GM23248 (cell line): ENCODE measurements at places on chromosomes 1 and 21. TPM values are rescaled to one million over a fixed set of nuclear protein-coding genes. Genes with fewer than 3 reads are reported as not detected.

The MROH7 gene
- 0.51 and 0.65 TPM in 2 replicates for total RNA-seq

The TTLL7 gene
- 2.7 and 3.0 TPM in 2 replicates for total RNA-seq

The ASCL5 gene
- total RNA-seq, result not detected in 2 replicates

The SHISA4 gene
- 24.8 and 42.4 TPM in 2 replicates for total RNA-seq

The MAEL gene
- not detected in 2 replicates for total RNA-seq

The SHISAL2A gene
- not detected in 2 replicates for total RNA-seq

The HCRTR1 gene
- not detected in 2 replicates for total RNA-seq

The CLCA1 gene
- not detected in 2 replicates for total RNA-seq

The INSRR gene
- not detected in 2 replicates for total RNA-seq

The SASS6 gene
- total RNA-seq, result 2.3 and 7.6 TPM in 2 replicates

The HJV gene
- not detected in 2 replicates for total RNA-seq

DNA sequence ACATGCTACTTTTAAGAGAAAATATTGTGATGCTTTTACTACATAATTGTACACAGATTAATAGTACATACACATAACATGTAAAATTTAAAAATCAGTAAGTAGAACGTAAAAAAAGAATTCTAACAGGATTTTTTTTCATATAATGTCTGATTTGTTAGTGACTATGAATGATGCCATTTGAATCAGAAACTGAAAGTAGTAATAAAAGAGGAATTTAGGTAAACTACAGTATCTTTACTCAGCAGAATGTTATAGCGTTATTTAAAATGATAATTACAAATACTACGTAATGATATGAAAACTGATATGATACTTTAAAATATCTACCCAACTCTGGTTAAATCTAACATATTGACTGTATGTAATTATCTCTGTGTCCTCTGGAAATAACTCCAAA lies 116.1 kb downstream of the DENND1B start:
- H3K27me3 ChIP-seq, result no peaks in the 10 kb centered on the region
- H3K4me3 ChIP-seq, result no peak overlapping the region
- no peaks in the 10 kb centered on the region for H3K4me1 ChIP-seq
- no peak overlapping the region for H3K27ac ChIP-seq
- no peak for DNase-seq

GRCh38 chr1:59055908-59056719 lies 240.8 kb upstream of the FGGY start:
- no peak overlapping the region for H3K4me3 ChIP-seq
- H3K27ac ChIP-seq, result no peak overlapping the region
- H3K36me3 ChIP-seq, result no peaks in the 10 kb centered on the region
- H3K27me3 ChIP-seq, result no peaks in the 10 kb centered on the region

- no peaks in the 10 kb centered on the region for H3K27me3 ChIP-seq
- H3K36me3 ChIP-seq, result no peaks in the 10 kb centered on the region
Measured at GRCh38 chr1:3198371-3199271, 129.6 kb downstream of the PRDM16 start.

DNA sequence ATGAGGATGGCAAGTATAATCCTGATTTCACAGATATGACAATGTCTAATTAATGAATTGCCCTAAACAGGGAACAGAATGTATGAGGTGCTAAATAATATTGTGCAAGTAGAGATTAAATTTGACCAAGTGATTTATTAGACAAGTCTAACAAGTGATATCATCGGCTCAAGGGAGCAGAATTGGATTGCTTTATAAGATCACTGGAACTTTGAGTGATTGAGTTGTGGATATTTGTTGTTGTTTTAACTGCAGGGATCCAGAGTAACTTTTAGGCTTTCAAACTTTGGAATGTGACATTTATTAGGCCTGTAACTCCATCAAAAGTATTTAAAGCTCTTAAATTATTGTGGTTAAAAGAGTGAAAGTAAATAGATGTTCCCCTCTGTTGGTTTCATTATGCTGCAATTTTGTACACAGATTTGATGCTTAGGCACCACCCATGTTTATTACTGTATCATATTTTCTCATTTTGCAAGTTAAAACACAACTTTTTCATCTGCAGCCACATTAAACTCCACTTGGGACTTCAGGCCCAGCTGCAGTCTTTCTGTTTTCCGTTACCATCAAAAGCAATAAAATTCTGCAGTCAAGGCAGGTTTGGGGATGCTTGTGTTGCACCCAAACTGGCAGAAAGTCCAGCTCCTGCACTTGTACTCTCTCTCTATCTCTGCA lies 206.6 kb downstream of the HLX start:
- no peaks in the 10 kb centered on the region for H3K27me3 ChIP-seq
- H3K4me3 ChIP-seq, result no peak overlapping the region
- no peak overlapping the region for H3K27ac ChIP-seq

DNA sequence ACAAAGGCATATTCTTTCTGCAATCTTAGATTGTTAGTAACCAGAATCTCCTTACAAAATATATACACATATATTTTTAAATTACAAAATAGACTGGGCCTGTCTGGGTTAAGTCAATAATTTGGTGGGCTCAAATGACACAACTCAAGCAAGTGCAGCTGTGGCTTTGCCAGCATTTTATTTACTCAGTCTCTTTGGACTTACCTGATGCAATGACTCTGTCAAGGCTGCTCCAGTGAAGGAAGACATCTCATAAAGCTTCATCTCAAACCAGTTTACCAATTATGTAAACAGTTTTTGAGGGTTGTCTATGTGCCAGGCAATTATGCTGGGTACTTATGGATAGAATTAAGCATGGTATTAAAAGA lies 22.8 kb upstream of the ABCA4 start:
- no peak for DNase-seq
- H3K36me3 ChIP-seq, result no peaks in the 10 kb centered on the region
- peaks cover 12% of the 10 kb centered on the region for H3K4me1 ChIP-seq
- no peak overlapping the region for H3K4me3 ChIP-seq
- H3K27me3 ChIP-seq, result no peaks in the 10 kb centered on the region
- no peak overlapping the region for H3K27ac ChIP-seq

DNA sequence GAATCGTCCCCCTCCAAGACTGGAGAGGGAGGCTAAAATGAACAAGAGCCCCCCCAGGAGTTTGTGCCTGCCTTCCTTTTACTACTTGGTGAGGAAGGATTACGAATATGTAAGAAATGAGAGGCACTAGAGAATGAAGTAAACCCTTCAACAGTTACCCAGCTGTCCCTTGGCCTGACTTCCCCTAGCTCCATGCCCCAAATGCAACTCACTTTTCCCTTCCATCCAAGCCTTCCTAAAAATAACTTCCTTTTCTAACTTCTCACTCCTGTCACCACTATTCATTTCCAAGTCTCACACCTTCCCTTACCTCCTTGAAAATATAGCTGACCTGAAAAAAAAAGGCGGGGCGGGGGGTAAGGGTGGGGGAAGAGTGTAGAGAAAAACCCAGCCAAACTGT lies 96.6 kb upstream of the HNRNPU start:
- H3K4me1 ChIP-seq, result peaks cover 24% of the 10 kb centered on the region
- no peak for DNase-seq
- no peak overlapping the region for H3K27ac ChIP-seq
- H3K36me3 ChIP-seq, result no peaks in the 10 kb centered on the region
- no peaks in the 10 kb centered on the region for H3K27me3 ChIP-seq

GRCh38 chr1:190193508-190194115 lies 284.1 kb downstream of the BRINP3 start:
- DNase-seq, result no peak
- no peak overlapping the region for H3K27ac ChIP-seq
- no peaks in the 10 kb centered on the region for H3K4me1 ChIP-seq
- no peak overlapping the region for H3K4me3 ChIP-seq
- no peaks in the 10 kb centered on the region for H3K36me3 ChIP-seq

- no peak for DNase-seq
- H3K4me3 ChIP-seq, result no peak overlapping the region
- no peaks in the 10 kb centered on the region for H3K4me1 ChIP-seq
Measured at GRCh38 chr1:194309697-194310096, 1123.3 kb upstream of the B3GALT2 start.

DNA sequence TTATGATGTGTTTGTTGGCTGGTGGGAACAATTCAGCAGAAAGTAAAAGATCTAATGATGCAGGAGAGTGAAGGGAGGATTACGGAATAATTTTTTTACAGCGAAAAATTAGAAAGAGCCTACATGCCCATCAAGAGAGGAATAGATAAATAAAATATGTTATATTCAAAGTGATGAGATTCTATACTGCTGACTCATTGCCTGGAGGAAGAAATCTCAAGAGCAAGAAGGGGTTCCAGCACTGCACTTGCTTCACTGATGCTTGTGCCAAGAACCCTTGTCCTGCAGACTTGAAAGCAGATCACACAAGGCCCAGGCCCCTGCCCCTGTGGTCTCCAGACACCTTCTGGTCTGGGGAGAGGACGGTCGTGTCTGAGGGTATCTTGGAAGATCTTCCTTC lies 295.1 kb upstream of the POU3F1 start:
- no peaks in the 10 kb centered on the region for H3K36me3 ChIP-seq
- no peak for DNase-seq
- H3K27me3 ChIP-seq, result no peaks in the 10 kb centered on the region
- H3K4me1 ChIP-seq, result no peaks in the 10 kb centered on the region
- no peak overlapping the region for H3K4me3 ChIP-seq
- no peak overlapping the region for H3K27ac ChIP-seq

DNA sequence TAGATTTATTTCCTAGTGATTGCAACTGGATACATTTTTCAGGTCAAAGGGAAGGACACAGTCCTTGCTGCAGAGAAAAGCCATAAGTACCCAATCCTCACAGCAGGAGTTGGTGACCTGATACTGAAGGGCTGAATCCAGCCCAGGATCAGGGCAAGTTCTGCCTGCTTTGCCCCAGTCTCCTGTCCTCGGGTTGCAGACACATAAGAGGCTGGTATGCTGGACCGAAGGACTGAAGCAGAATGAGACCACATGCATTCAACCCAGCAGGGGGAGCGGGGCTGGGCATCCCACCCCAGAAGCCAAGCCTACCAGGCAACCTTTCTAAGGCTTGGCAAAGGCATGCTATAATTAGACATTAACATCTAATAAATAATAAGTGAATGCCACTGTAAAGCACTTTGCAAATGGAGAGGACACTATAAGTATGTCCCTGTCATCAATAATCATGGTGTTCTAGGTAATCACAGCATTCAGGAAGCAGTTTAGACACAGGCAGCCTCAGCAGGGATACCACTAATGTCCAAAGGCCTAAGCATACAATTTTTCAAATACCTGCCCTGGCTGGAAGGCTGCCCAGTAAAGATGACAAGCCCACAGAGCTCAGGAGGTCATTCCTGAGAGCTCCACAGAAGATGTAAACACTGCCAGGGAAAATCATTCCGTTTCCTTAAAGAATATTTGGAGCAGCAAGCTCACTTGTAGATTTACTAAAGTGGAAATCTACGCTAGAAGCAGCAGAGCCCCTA lies 47.6 kb downstream of the KRTAP19-8 start:
- H3K27ac ChIP-seq, result no peak overlapping the region
- H3K27me3 ChIP-seq, result no peaks in the 10 kb centered on the region
- H3K4me1 ChIP-seq, result no peaks in the 10 kb centered on the region
- DNase-seq, result no peak
- H3K36me3 ChIP-seq, result no peaks in the 10 kb centered on the region

DNA sequence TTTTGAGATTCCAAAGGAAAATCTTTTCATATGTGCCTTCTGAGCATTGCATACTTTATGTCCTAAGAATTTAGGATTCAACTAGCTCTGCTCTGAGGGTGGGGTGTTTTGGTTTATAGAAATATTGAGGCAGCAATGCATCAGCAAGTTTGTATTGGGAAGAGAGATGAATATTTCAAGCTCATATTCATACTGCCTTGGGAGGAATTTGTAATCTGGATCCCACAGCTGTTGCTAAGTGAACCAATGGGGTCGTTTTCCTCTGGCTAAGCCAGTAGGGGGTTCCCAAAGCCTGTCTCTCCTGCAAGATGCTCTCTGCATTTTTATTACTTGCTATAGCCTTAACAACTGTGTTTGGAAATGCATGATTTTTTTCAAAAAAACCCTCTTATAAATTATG lies 130.6 kb downstream of the SNX7 start:
- no peak overlapping the region for H3K4me3 ChIP-seq
- no peaks in the 10 kb centered on the region for H3K4me1 ChIP-seq
- no peaks in the 10 kb centered on the region for H3K27me3 ChIP-seq
- no peak overlapping the region for H3K27ac ChIP-seq
- peak; percentile 26 for DNase-seq

- DNase-seq, result peak; percentile 24
- no peaks in the 10 kb centered on the region for H3K27me3 ChIP-seq
- no peak overlapping the region for H3K27ac ChIP-seq
- peaks cover 8% of the 10 kb centered on the region for H3K4me1 ChIP-seq
- H3K36me3 ChIP-seq, result no peaks in the 10 kb centered on the region
Measured at GRCh38 chr21:28683982-28684752, 308.5 kb downstream of the LTN1 start.

- no peak overlapping the region for H3K27ac ChIP-seq
- no peaks in the 10 kb centered on the region for H3K4me1 ChIP-seq
- no peaks in the 10 kb centered on the region for H3K27me3 ChIP-seq
Measured at GRCh38 chr1:161373442-161373841, 5.8 kb upstream of the CFAP126 start.

GRCh38 chr21:44485254-44485793 lies 30.0 kb downstream of the LRRC3 start:
- H3K36me3 ChIP-seq, result no peaks in the 10 kb centered on the region
- H3K4me1 ChIP-seq, result no peaks in the 10 kb centered on the region
- no peak for DNase-seq
- no peak overlapping the region for H3K27ac ChIP-seq
- peaks cover 6% of the 10 kb centered on the region; the same call in 1 of the 2 replicates for H3K27me3 ChIP-seq

- 0 out of 2 replicates have a peak, but pooled peaks cover 10% of the 10 kb centered on the region for H3K4me1 ChIP-seq
- H3K36me3 ChIP-seq, result no peaks in the 10 kb centered on the region
- no peaks in the 10 kb centered on the region for H3K27me3 ChIP-seq
- H3K4me3 ChIP-seq, result no peak overlapping the region
- H3K27ac ChIP-seq, result no peak overlapping the region
Measured at GRCh38 chr1:244235157-244235556, 184.1 kb downstream of the ZBTB18 start.

DNA sequence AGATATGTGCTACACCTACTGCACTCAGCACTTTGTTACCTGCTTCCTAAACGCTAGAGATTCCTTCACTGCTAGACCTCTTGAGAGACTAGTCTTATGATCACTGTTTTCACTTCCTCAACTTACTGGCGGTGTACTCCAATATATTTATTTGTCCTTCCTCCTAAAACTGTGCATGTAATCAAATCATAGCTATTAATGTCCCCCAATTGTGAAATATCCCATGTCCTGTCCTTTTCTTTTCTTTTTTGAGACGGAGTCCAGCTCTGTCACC lies 3.4 kb downstream of the SOAT1 start:
- H3K4me1 ChIP-seq, result peaks cover 6% of the 10 kb centered on the region
- no peak for DNase-seq
- H3K4me3 ChIP-seq, result no peak overlapping the region
- no peaks in the 10 kb centered on the region for H3K27me3 ChIP-seq
- no peaks in the 10 kb centered on the region for H3K36me3 ChIP-seq

GRCh38 chr21:33685613-33686197 lies 43.4 kb downstream of the ITSN1 start:
- peak overlapping the region; percentile 72 for H3K27ac ChIP-seq
- no peaks in the 10 kb centered on the region for H3K36me3 ChIP-seq
- H3K4me3 ChIP-seq, result peak overlapping the region; percentile 13
- peak; percentile 82 for DNase-seq
- no peaks in the 10 kb centered on the region for H3K27me3 ChIP-seq
